GDM1 (cell line): ENCODE measurements at places on chromosomes 5 and 9.
A peak's percentile ranks its signal among the peaks of the same experiment; 100 is the strongest.

DNA sequence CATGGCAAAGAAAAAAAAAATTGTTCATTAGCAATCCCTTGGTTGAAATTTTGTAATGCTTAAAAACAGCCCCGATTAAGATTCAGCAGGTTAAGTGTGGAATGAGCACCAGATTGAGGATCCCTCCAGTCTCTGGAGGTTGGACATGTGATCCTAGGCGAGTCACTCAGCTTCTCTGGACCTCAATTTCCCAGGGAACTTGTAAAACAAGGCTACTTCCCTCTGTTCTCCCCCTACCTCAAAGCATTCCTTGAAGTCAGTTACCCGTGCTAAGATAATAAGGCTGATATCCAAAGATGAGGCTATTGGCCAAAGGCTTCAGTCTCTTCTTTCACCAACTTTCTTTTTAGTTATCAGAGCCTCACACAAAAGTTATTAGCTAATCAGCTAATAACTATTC is 2.9 kb downstream of the KLHL3 start:
- DNase-seq = no peak

DNA sequence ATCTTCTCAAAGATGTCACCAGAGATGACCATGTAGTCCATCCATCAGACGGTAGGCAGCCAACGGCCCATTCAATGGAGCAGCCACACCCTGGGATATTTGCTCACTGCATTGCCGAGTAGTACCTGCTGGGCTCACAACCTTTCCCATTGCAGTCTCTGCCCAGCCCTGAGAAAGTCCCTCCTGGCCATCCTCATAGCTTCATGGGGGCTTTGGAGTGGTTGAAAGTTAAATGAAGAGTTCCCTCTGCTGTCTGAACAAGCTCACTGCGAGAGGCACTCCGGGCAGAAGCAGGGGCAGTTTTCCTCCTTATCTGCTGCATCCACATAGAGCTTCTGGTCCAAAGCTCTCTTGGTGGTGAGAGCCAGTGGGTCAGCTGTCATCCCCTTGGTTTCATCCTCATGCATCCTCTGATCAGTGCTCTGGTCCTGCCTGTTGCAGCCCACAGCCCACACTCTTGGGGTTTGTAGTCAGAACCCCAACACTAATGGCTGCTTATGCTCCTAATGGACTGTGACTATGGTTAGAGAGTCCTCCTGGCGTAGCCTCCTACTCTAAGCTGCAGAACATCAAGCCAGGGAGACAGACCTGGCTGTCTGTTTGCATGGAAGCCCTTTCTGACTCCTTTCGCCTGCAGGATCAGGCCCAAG is 23.3 kb downstream of the TNFSF8 start:
- DNase-seq = peak; percentile 25

GRCh38 chr9:71816916-71817451 is 48.7 kb upstream of the CEMIP2 start:
- no peak for DNase-seq

- no peak for DNase-seq
Observed at GRCh38 chr5:96120120-96120519, 158.5 kb upstream of the ELL2 start.

- DNase-seq = no peak
Observed at GRCh38 chr5:138705007-138705406, 48.2 kb upstream of the CTNNA1 start.

DNA sequence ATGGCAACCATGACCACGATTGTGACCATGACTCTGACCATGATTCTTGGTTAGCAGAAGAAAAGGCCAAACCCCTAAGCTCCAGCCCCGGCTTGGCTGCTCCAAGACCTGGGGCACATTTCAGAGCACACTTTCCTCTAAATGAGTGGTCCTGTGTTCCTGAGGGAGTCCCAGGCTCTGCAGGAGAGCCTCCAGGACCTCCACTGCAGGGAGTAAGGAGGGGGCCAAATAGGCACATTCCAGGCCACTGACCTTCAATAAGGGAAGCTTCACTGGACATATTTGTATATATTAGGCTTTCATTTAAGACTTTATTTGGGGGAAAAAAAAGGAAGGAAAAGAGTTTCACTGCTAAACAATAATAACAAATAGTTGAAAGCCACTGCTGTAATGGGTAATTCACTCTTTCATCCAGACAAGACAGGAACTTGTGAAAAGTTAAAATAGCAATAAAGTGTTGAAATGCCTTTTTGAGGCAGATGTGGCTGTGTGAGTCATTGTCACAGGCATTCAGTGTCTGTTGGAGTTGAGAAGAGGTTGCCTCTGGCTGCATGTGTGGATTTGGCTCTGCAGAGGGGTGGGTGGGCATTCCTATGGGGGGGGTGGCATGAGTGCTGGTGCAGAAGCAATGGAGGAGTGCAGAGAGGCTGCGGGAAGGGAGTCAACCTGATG is 63.9 kb upstream of the TGFBR1 start:
- peak; percentile 21 for DNase-seq

- no peak for DNase-seq
Observed at GRCh38 chr9:72203205-72203803, 54.1 kb downstream of the GDA start.

DNA sequence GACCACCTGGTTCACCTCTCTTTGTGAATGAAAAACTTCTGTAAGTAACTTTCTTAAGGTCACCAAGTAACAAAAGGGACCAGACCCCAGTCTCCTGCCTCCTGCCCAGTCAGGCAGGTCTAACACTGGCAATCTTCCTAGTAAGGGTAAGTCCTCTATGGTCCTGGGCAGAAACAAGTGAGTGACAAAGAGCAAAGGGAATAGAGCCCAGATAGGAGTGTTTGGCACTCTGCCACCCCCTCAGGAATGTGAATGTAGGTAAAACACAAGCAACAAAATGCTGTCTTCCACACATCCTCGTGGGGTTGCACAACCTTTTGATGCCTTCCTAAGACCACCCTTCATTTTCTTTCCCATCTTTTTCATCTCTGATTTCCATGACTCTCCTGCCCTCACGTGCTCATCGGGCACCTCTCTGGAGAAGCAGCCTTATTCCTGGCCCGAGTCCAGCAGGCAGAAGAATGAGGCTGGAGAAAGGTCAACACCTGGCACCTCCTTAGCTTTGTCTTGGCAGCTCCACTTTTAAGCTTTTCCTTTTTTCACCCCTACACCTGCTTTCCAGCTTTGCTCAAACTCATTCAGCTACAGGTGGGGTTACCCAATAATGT is 90.2 kb upstream of the LHFPL2 start:
- no peak for DNase-seq

DNA sequence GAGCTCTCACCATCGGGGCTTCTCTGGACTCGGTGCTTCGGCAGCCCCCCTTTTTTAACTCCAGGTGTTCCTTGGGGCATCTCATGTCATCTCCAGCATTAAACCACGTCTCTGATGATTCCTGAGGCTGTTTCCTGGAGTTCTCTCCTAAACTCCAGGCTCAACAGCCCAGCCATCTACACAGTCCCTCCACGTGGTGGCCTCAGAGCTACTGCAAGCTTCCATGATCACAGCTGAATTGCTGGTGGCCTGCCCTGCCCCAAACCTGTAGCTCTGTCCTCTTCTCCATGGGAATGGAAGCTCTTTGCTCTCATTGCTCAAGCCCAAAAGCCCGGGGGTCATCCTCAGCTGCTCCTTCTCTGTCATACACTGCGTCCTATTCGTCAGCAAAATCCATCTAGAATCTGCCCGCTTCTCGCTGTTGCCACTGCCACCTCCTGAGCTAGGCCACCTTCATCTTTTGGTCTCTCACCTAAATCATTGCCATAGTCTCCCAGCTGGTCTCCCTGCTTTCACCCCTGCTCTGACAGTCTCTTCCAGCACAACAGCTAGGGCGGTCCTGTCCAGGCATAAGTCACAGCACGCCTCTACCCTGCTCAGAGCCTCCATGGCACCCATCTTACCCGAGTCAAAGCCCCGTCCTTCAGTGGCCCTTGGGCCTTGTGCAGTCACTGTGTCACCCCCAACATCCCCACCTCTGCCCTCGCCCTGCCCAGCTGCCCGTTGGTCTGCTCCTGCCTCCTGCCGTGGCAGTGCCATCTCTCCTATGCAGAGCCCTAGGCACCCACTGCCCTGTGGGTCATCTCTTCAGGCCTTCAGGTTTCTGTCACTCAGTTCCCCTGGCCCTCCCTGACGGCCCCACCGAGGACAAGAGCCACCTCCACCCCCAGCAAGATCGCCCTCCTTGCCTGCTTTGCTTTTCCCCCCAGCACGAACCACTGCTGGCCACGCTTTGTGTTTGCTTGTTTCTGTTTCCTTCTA is 6.4 kb downstream of the B4GALT7 start:
- DNase-seq = no peak

DNA sequence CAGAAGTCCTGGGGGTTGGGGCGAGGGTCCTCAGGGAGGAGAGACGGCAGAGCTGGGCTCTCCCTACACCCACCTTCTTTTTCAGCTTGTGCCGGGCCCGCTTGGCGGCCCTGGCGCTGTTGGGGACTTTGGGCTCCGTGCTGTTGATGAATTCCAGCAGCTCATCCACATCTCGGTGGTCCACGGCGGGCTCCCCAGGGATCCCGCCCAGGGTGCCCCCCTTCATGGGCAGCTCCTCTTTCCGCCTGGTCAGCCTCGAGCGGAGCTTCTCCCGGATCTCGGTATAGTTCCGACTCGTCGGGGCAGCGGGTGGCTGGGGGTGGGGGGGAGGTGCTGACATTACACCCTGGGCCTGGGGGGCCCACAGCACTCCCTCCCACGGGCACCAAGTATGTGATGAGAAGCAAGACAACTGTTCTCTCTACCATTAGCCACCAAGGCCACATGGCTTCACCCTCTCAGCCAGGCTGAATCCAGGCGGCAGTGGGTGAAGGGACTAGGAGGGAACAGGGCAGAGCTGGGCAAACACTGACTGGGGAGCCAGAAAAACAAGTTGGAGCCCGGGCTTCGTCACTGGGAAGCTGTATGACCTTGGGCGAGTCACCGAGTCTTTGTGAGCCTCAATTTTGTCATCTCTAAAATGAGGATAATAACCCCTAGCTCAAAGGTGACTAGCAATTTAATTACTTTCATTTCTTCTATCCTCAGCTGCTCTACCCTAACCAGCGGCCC is 14.6 kb upstream of the DDX41 start:
- no peak for DNase-seq

GRCh38 chr9:11149065-11149464 is 536.3 kb upstream of the PTPRD start:
- DNase-seq = no peak

GRCh38 chr5:35138232-35138631 is 90.5 kb upstream of the AGXT2 start:
- DNase-seq = no peak

GRCh38 chr5:90092734-90093133 is 316.8 kb downstream of the CETN3 start:
- DNase-seq = no peak

GRCh38 chr5:124056326-124056990 is 544.5 kb downstream of the CSNK1G3 start:
- no peak for DNase-seq

GRCh38 chr9:122227575-122227900 is 1.2 kb downstream of the LHX6 start:
- no peak for DNase-seq

DNA sequence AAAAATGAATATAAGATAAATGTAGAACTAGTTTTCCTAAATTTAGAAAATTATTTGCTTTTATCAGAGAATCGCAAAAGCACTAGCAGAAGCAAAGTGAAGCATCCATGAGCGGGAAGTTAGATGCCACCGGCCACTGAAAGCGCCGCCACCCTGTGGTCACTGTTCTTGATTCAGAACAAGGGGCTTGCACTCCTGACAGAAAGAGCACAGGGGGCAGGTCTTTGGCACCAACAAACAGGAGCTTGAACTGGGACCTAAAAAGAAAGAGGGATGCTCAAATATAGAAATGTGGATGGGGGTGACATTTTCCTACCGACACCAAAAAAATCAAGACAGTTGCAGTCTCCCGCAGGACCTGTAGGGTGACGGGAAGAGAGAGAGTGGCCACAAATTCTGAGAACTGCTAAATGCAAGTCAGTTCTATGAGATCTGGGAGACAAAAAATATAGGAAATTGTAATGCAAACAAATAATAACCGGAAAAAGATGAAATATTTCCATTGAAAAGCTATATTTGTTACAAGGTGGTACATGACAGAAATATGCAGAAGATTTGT is 144.3 kb downstream of the CDH12 start:
- DNase-seq = no peak

- no peak for DNase-seq
Observed at GRCh38 chr5:166767858-166768257, 1523.6 kb upstream of the WWC1 start.

DNA sequence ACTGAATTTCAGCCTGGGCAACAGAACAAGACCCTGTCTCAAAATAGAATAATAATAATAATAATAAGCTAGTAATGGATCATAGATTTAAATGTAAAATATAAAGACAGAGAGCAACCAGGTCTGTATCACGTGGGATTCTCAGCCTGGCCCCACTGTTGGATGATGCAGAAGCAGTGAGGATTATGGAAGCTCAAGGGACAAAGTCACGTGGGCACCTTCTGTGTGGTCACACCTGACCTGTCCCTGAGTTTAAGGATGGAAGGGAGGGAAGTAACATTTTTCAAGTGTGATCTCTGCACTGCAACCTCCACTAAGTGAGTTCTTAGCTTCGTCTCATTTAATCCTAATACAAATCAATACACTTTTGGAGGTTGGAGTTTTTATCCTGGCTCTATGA is 212.5 kb upstream of the IER5L start:
- DNase-seq = no peak

GRCh38 chr5:95850391-95850894 is 27.9 kb upstream of the GLRX start:
- no peak for DNase-seq

DNA sequence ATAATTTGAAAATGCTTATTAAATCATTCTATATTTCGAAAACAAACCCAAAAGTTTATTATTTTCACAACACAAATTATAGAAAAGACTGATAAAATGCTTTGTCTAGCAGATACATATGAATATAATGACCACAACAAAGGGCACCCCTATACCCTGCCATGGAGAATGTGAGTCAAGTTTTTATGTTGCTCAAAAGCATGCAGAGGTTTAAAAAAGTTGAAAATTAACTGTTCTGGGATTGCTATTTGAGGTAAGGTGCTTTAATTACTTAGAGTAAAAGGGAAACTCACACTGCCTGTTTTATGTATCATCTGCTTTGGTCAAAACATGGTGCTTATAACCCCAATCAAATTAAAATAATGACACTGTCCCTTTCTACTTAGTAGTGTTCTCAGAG is 41.0 kb downstream of the MLANA start:
- DNase-seq = no peak

- no peak for DNase-seq
Observed at GRCh38 chr9:117076571-117077290, 338.1 kb downstream of the ASTN2 start.

DNA sequence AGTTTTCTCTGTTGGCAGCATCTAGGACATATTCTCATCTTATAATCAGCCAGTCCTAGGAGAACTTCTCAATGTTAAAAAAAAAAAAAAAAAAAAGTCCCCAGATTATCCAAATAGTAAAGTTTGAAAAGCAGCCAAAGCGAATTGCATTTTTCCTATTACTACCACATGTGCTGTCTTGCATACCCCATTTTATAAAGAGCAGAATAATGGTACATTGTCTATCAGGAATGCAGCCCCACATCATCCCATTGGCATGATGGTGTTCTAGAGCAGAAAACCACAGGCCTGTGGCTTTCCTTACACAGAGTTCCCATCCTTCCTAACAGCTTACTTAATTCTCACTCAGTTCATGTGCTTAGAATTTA is 381.6 kb downstream of the TMEM38B start:
- no peak for DNase-seq

- no peak for DNase-seq
Observed at GRCh38 chr5:39175273-39175955, 43.9 kb downstream of the FYB1 start.
